Smooth muscle cell of bladder (primary cell): ENCODE measurements at places on chromosomes 1 and 21. TPM values are rescaled to one million over a fixed set of nuclear protein-coding genes. Genes with fewer than 3 reads are reported as not detected.

AIRE gene
- total RNA-seq, result 0.09 and 0.14 TPM in 2 replicates

ITGB2 gene
- total RNA-seq, result under 0.01 TPM in 1 of 2 replicates, not detected in the other

FAM177B gene
- 0.09 TPM in 1 of 2 replicates, not detected in the other for total RNA-seq

GNAT2 gene
- total RNA-seq, result 0.28 and 0.37 TPM in 2 replicates

KCNJ6 gene
- 0.14 TPM in 1 of 2 replicates, not detected in the other for total RNA-seq

SMPDL3B gene
- under 0.01 TPM in 1 of 2 replicates, not detected in the other for total RNA-seq

PLA2G2D gene
- not detected in 2 replicates for total RNA-seq

LPAR3 gene
- 2.6 and 66.0 TPM in 2 replicates for total RNA-seq

KRTAP12-2 gene
- total RNA-seq, result not detected in 2 replicates

KRTAP7-1 gene
- total RNA-seq, result not detected in 2 replicates

CNR2 gene
- total RNA-seq, result not detected in 2 replicates

HES2 gene
- total RNA-seq, result 0.09 and 0.14 TPM in 2 replicates

SLC37A1 gene
- total RNA-seq, result 1.8 and 3.0 TPM in 2 replicates

LCE1D gene
- total RNA-seq, result not detected in 2 replicates

GJB3 gene
- not detected in 2 replicates for total RNA-seq

SPRR4 gene
- not detected in 2 replicates for total RNA-seq

BATF3 gene
- 0.65 and 0.71 TPM in 2 replicates for total RNA-seq

TMCO4 gene
- total RNA-seq, result 11.7 and 13.2 TPM in 2 replicates

ADAM30 gene
- total RNA-seq, result not detected in 2 replicates

SELE gene
- not detected in 2 replicates for total RNA-seq

FNDC5 gene
- total RNA-seq, result 1.8 and 4.0 TPM in 2 replicates

DMRTA2 gene
- 0.09 and 0.14 TPM in 2 replicates for total RNA-seq

CLDN8 gene
- total RNA-seq, result not detected in 2 replicates

TFF2 gene
- not detected in 2 replicates for total RNA-seq

LRRC53 gene
- total RNA-seq, result not detected in 2 replicates

SLC9A1 gene
- total RNA-seq, result 3.4 and 5.0 TPM in 2 replicates

ANXA9 gene
- total RNA-seq, result 0.14 and 0.28 TPM in 2 replicates

RHCE gene
- total RNA-seq, result 1.8 and 2.4 TPM in 2 replicates

BGLAP gene
- total RNA-seq, result 0.09 and 0.14 TPM in 2 replicates

CHAF1B gene
- 0.43 and 0.55 TPM in 2 replicates for total RNA-seq

MAP10 gene
- 1.3 and 1.5 TPM in 2 replicates for total RNA-seq

S100A3 gene
- total RNA-seq, result 8.2 and 10.4 TPM in 2 replicates

UTS2 gene
- total RNA-seq, result not detected in 2 replicates

SPRR2D gene
- total RNA-seq, result not detected in 2 replicates

RGS5 gene
- total RNA-seq, result 3.1 and 4.0 TPM in 2 replicates

C1orf50 gene
- total RNA-seq, result 2.4 and 3.6 TPM in 2 replicates

NUP210L gene
- under 0.01 and 0.18 TPM in 2 replicates for total RNA-seq

RPTN gene
- not detected in 2 replicates for total RNA-seq

METTL18 gene
- total RNA-seq, result 5.4 and 7.3 TPM in 2 replicates

BMP8B gene
- not detected in 2 replicates for total RNA-seq

TMEM240 gene
- 2.1 and 3.3 TPM in 2 replicates for total RNA-seq

KANK4 gene
- total RNA-seq, result 0.09 and 0.28 TPM in 2 replicates

SH2D1B gene
- total RNA-seq, result not detected in 2 replicates

PERM1 gene
- 0.43 and 2.1 TPM in 2 replicates for total RNA-seq

MFAP2 gene
- total RNA-seq, result 10.7 and 19.6 TPM in 2 replicates

CFAP45 gene
- 0.46 and 0.85 TPM in 2 replicates for total RNA-seq

GJA8 gene
- not detected in 2 replicates for total RNA-seq

ICOSLG gene
- 0.65 and 1.1 TPM in 2 replicates for total RNA-seq

PCP4L1 gene
- total RNA-seq, result not detected in 2 replicates

TNFRSF8 gene
- total RNA-seq, result 0.14 and 0.28 TPM in 2 replicates

SLFNL1 gene
- total RNA-seq, result 0.28 and 0.55 TPM in 2 replicates

GNG12 gene
- 134 and 140 TPM in 2 replicates for total RNA-seq

LYST gene
- 20.9 and 27.7 TPM in 2 replicates for total RNA-seq

S100A7A gene
- total RNA-seq, result not detected in 2 replicates

OR4F29 gene
- 0.09 and 0.14 TPM in 2 replicates for total RNA-seq
